ENCODE measurements at places on chromosomes 6 and 20.

GRCh38 chr6:106216527-106216926 lies 109.0 kb downstream of the ATG5 start:
- no peak for DNase-seq

DNA sequence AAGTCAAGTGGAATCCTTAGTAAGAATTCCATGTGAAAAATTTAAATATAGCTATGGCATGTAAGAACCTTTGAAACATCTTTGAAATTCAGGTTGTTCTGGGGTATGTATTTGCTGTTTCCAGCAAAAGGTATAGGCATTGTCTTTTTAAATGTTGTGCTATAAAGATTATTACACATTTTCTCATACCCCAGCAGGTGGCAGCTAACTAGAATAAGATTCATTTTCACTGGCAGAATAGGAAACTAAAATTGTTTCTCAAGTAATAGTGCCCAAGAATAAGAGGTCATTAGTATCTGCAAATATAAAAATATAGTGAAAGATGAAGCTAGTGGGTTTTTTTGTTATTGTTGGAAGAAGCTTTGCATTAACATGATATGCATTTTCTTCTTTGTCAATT lies 1.8 kb downstream of the GRIK2 start:
- DNase-seq: no peak

DNA sequence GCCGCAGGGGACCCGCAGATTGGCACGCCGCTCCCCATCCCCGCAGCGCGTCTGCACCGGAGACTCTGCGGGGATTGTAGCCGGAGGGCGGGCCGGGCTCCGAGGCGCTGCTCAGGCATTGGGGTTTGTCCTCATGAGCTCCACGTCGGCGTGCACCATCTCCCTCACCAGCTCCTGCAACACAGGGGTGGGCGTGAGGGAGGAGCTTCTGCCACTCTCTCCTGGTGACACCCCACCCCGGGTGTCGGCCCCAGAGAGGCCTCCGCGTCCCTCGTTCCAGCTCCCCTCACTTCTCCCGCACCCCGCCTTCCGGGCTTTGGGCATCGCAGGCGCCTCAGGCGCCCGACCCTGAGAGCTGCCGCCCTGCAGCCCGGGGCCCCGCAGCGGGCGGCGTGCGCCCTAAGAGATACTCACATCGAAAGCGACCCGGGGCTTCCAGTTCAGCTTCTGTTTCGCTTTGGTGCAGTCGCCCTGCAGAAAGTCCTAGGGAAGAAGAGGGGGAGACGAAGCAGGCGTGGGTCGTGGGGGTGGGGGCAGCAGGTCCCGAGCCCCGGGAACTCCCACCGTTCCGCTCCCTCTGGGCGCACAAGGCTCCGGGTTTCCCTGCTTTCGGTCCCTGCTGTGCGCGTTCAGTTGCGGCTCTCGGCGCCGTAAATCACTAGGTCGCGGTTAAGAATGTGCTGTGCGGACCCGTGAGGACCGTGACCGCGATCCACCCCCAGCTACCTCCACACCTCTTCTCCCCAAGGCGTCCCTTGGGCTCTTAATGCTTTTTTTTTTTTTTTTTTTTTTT lies 14.5 kb downstream of the FOXC1 start:
- no peak for DNase-seq

DNA sequence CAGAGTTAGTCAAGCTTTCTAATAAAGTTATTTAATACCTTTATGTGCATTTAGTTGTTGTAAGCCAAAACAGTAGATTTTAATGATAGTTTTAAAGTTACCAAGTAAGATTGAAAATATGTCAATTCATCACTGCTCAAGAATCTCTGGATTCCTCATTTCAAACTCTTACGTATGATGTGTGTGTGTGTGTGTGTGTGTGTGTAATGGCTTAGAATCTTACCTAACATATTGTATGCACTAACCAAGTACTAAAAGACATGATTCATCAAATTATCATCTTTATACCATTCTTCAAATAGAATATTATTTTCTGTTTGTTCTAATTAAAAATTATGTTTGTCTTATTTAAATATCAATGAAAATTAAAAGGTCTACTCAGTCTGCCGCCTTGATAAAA lies 41.5 kb upstream of the ZNF337 start:
- no peak for DNase-seq

GRCh38 chr6:126094411-126094810 lies 108.1 kb downstream of the TRMT11 start:
- no peak for DNase-seq

DNA sequence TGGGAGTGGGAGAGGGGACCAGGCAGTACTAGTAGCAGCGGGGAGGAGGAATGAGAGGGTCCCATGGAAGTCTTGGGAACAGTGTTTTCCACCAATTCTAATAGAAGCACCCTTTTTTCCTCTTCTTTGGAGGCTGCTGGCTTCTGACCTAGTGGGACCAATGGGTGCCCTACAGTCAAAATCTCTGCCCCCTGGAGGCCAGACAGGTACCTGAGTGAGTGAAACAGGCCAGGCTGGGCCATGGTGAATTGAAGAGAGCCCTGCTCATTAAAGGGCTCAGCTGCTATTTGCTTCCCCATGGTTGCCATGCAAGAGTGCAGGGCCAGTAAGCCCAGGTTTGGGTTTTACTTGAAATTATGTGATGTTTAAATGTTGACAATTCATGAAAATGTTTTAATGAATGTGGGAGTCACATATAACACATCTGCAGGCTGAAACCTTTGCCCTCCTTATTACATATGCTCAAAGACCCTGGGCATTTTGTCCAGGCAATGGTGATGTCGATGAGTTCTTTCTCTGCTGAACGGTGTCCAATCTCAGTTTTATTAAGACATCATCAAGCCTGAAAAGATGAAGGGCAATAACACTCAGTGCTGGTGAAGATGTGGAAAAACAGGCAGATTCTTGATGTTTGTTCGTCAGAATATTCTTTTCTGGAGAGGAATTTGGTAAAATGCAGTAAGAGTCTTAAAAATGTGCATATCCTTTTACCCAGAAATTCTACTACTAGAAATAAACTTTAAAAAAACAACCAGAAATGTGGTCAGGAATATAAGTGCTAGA lies 42.3 kb upstream of the OCSTAMP start:
- no peak for DNase-seq

GRCh38 chr6:125207956-125208355 lies 54.4 kb downstream of the TPD52L1 start:
- no peak for DNase-seq

DNA sequence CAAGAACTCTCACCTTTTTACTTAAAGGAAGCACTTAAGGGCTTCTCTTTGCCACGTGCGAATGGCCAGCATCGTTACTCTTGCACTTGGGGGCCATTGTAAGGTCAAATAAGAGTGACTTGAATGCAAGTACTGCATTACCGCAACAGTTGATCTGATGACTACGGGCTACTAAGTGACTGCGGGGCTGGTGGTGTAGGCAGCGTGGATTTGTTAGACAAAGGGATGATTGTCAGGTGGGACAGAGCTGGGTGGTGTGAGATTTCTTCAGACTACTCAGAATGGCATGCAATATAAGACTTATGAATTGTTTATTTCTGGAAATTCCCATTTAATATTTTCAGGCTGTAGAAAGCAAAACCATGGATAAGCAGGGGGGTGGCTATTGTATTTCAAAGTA lies 199.7 kb upstream of the UST start:
- no peak for DNase-seq

DNA sequence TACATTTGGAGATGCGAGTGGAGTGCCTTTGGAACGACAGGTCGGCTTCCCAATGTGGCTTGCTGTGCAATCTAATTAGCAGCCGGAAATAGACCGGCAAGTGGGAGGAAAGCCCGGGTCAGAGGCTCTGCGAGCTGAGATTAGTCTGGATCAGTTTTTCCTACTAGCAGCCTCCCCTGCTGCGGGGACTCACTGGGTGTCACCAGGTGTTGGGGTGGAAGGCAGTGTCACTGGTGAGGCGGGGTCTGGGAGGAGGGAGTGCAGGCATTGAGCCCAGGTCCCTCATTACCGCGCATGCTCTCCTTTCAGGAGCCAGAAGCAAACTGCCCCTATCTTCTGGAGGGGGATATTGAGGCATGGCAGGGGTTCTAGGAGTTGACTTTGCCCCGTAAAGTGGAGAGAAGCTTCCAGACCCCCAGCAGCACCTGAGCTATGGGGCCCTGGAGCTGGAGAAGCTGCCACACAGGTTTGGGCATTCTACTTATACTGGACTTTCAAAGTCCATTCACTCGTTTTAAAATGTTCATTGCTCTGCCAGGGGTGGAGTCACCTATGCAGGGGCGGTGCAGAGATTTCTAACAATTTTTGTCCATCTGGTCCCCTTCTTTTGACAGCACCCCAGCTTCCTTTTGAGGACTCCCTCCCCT lies 11.0 kb downstream of the SULF2 start:
- DNase-seq: no peak

DNA sequence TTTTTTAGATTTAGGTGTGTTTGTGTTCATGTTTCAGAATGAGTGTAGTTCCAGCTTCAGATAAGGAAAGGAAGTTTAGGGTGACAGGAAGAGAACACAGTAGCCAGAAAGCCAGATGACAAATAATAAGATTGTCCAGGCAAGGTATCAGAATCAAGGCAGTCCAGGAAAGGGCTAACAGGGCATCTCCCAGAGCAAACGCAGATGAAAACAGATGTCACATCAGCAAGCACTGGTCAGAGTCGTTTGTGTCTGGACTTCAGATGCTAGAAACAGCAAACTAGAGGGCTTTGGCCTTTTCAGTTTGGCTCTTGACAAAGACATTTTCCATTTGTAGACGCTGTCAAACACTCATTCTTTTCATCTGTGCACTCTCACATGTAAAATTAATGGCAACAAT lies 65.5 kb downstream of the VIP start:
- DNase-seq: no peak

DNA sequence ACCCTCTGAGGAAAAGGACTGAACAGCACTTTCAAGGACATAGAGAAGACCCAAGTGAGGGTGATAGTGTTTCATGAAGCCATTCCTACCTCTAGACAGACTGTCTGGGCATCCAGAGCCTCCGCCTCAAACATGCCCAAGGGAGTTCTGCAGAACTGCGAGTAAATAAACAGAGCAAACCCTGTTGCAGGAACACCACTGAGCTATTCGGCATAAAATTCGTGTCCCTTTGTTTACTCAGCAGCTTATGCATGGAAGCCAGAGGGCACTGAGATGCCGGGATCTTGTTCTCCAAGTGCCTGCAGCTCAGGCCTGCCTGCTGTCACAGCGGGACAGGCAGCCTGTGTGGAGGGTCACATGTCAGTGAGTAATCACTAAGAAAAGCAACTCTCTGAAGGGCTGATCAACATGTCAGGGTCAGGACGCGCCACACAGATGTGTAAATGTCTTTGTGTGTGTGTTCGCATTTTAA lies 164.9 kb upstream of the HEY2 start:
- no peak for DNase-seq

GRCh38 chr6:124203812-124204167 lies 400.1 kb downstream of the NKAIN2 start:
- DNase-seq: no peak

DNA sequence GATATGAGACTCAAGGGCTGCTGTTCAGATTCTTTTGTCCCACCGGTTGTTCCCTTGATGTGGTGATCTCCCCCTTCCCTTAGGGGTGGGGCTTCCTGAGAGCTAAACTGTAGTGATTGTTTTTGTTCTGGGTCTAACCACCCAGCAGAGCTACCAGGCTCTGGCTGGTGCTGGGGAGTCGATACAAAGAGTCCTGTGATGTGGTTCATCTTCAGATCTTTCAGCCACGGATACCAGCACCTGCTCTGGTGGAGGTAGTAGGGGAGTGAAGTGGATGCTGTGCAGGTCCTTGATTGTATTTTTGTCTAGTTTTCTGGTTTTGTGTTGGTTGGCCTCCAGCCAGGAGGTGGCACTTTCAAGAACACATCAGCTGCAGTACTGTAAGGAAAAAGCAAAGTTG lies 801.6 kb downstream of the EPHA7 start:
- DNase-seq: no peak

DNA sequence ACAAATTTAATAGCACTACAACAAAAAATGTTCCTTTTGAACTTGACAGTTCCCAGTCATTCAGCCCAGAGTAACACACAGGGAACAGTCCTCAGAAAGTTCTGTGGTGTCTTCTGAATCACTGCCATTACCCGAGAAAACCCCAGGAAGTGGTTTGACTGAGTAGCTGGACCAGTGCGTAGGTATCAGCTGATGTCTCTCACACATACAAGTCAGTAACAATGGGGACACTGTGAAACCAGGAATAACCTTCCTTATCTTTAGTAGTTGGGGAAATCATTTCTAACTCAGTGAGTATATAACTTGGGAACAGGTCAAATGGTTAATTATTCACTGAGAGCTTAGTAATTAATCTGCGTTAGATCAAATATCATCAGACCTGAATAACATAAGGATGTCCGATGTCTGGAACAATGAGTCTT lies 73.1 kb downstream of the HIVEP2 start:
- no peak for DNase-seq

DNA sequence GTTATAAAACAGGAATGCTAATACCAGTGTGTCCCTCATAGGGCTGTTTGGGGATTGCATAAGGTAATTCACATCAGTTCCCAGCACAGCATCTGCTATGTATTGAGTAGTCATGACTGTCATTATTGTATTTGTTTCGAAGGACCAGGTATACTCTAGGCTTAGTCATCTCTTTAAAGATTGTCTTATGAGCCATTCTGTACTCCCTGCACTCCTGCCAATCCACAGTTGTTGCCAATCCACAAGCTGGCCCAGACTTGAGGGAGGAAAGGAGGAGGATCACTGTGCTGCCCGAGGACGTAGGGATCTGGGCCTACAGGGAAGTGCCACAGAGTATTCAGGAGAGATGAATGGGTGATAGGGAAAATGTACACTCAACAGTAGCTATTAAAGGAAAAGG lies 113.0 kb upstream of the TIAM2 start:
- no peak for DNase-seq

GRCh38 chr6:74197310-74197709 lies 501.3 kb downstream of the CD109 start:
- DNase-seq: no peak

DNA sequence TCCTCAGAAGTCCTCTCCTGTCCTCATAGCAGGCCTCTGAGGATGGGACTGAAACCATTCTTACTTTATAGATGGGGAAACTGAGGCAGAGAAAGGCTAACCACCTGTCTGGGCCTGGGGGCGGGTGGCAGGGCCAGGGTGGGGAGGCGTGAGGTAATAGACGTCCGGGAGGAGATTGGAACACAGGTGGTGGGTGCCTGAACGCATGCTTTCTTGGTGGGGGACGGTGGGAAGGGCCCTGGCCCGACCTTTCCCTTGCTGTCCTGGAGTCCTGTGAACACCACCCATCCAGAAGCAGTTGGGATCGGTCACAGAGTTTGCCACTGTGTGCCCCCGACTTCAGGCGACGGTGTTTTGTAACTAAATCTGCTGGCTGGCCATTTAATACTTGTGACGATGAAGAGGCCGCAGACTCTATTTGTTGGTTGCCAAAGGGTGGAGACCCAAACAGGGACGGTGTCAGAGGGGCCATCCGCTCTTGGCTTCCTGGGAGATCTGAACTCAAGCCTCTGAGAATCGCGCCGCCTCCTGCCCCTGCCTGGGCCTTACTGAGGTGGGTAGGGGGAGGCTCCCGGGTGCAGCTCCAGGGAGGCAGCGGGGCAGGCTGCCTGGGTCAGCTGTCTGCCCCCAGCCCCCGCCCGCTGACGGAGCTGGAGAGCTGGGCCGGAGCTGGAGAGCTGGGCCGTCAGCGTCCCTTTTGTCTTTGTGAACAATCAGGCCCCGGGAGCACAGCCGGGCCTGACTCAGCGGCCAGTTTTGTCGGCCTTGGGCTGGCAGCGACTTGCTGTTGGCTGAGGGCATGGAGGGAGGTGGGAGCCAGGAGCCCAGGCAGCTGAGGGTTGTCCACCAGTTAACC lies 4.1 kb downstream of the RBM38 start:
- peak; percentile 58 for DNase-seq
